ENCODE measurements at places on chromosomes 7 and 10.

DNA sequence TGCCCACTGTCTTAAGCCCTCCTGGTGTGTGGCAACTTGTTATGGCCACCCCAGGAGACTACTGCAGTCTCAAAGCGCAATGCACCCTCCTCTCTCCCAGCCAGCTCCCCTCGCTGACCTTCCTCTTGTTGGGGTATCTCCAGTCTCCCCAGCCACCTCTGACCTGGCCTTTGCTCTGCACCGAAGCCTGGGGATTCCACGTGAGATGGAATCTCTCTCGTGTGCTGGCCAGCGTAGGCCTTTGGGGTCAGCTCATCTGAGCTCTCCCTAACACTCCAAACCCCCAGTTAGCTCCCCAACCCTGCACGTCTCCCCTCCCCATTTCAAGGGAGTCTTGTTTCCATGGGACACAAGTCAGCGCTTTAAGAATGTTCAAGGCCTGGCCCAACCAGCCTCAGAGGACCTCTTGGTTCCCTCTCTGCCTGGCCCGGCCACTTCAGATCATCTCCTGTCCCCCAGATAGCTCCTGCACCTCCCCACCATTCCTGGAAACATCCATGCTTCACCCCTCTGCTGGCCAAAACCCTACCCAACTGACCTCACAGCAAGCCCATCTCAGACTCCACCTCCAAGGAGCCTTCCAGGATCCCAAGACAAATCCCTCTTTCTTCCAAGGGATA is 11.2 kb downstream of the ITPRIP start:
- DNase-seq = no peak

- DNase-seq = no peak
These were observed 46.8 kb upstream of the NAMPT start for GRCh38 chr7:106331441-106332175.

- DNase-seq = no peak
These were observed 66.2 kb upstream of the SRPK2 start for GRCh38 chr7:105454921-105455320.

GRCh38 chr10:104277785-104278184 is 8.8 kb downstream of the GSTO2 start:
- DNase-seq = no peak

- no peak for DNase-seq
These were observed 248.1 kb upstream of the HABP2 start for GRCh38 chr10:113304726-113305125.

- DNase-seq = no peak
These were observed 84.8 kb downstream of the RSU1 start for GRCh38 chr10:16732376-16732775.

GRCh38 chr10:6563731-6564130 is 16.3 kb downstream of the PRKCQ start:
- DNase-seq = no peak

DNA sequence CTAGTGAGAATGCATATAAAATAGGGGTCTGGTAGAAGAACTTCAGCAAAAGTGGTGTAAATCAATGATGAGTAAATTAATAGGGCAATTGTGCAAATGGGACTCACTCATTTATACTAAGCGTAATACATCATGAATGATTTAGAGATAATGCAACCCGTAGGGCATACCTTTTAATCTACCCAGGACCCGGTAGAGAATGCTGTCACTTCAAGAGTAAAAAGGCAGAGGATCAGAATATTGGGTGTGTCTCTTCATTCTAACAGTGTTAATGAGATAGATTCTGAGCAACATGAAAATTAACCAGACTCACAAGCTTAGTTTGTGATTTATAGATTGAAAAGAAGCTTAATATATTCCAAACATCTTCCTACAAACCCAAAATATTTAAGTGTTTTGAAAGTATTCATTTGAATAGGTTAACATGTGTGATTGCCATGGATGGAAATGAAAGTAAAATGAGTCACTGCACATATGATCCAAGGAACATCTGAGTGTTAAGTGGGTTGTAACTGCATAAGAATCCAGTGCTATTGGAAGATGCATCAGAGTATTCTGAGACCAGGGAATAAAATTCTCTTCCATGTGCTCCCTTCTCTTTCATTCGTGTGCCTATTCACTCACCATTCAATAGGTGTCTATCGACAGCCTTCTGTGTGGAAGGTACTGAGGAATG is 690.6 kb downstream of the AUTS2 start:
- DNase-seq = no peak

DNA sequence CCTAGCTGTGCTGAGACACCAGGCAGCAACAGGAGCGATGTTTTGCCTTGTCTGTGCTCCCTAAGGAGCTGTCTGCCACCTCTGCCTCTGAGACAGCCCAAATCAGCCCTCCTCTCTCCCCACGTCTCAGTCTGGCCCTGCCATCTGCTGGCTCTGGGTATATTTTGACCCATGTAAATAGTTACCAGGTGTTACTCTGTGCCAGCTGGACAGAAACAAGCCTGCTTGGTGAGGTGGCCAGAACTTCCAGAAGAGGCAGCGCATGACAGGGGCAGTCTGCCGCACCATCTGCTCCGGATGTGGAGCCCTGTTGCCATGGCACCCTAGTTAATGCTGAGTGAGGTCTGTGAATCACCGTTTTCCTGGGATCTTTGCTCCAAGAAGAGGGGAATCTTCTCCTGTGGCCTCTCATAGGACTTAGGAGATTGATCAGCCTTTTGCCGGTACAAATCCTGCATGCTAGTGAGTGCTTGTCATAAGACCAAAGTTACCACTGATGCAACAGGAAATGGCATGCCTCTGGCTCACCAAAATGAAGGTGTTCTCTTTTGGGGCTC is 31.8 kb downstream of the GSTO2 start:
- no peak for DNase-seq

- no peak for DNase-seq
These were observed 280.1 kb upstream of the MBL2 start for GRCh38 chr10:53052521-53053164.

DNA sequence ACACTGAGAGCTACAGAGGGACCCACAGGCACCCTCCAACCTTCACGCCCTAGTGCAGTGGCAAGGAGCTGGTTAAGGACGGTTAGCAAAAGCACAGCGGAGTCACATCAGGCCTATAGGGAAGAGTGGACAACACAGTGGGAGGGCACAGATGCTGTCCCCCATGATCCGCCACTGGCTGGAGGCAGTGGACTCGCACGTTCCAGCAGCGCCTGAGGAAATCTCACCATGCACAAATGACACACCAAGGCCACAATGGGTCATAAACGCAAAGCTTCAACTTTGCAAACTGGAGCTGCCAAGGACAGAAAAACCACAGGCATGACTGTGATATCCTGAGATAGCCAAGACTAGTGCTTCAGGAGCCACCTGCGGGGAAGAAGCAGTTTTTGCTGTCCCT is 58.8 kb downstream of the GRB10 start:
- DNase-seq = no peak

DNA sequence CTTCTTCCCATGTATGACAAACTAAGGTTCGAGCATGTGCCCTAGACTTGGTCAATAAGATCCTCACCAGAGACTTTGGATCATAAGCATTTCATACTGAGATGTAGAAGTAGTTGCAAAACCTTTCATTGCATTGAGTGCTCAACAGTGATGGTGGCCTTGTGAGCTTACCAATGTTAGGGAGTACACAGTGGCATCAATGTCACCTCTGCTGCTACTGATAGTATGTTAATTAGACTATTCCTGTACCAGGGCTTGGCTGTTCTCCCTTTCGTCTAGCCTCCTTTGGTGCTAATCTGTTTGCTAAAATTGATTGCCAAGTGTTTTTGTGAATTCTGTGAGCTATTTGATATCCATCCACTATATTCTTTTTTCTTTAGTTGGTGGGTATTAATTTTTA is 264.5 kb upstream of the SEMA3C start:
- no peak for DNase-seq

GRCh38 chr7:155787171-155787851 is 25.0 kb downstream of the SHH start:
- no peak for DNase-seq
